ENCODE measurements at places on chromosomes 4 and X.
A peak's percentile ranks its signal among the peaks of the same experiment; 100 is the strongest.

DNA sequence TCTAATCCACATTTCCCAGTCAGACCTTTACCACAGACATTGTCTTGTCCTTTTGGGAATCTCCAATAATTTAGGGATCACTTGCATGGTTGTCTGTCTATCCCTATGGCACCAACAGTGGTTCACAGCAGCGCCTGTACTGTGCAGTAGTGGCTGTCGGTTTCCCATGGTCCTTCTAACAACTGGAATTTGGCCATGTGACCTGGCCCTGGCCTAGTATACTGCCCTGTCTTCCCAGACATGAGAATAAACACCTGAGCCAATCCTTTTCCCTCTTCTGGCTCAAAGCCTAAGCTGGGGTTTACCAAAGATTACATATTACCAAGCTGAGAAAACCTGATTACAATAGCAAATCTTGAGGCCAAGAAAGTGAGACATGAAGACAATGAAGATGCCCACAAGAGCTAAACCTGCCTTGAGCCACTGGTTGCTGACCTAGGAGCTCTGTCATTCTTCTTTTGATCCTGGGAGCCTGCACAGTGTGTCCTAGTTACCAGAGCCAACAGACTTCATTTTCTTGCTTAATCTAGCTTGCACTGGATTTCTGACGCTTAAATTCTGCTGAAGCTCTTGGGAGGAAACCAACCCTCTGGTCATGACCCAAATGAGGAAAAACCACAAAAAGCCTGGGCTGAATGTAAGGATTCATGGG is 92.1 kb downstream of the SCD5 start:
- DNase-seq = no peak

- DNase-seq = no peak
Measured at GRCh38 chrX:84475101-84475500, 27.2 kb downstream of the HDX start.

DNA sequence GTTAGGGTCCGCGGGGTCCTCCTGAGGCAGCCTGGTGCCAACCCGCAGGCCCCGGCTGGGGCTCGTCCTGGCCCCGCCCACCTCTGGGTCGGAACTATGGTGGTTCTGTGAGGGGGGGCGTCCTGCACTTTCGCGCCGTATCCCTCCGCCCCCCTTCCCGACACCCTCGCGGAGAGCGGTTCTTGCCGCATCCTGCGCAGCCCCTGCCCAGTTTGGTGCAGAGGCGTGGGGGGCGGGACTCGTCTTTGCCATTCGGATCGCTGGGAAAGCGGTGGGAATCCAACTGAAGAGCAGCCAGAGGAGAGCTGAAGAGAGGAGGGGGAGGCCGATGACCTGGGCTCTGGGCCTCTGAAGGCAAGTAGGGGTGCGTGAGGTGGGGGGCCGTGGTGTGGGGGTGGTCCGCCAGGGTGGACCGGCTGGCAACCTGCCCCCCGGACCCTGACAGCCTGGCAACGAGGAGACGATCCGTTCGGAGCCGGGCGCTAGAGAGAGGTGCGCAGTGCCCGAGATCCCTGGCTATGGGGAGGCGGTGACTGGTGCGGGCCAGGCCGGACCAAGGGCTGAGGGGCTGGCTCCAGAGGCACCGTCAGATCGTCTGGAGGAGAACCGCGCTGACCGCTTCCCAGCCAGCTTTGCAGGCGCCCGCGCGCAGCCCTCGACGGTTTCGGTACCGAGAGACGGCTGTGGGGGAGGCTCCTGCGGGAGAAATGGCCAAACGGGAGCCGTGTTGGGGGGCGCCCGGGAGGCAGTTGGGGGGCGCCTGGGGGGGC is at the start of gene GPRASP1:
Gene GPRASP1 (plus strand): TSS at position 242 of the 770 bp plus-strand sequence. CDS start 2,431 bp downstream, outside the sequence.
- no peak for DNase-seq

- DNase-seq = no peak
Measured at GRCh38 chr4:128477540-128477939, 189.9 kb upstream of the PGRMC2 start.

- no peak for DNase-seq
Measured at GRCh38 chrX:133985164-133985966, at the start of gene GPC3. Gene GPC3 (minus strand): TSS chrX:133985594.

- peak; percentile 26 for DNase-seq
Measured at GRCh38 chrX:108439426-108439942, at the start of gene COL4A5. Gene COL4A5 (plus strand): TSS chrX:108439838. CDS start chrX:108440126, 288 bp downstream.

DNA sequence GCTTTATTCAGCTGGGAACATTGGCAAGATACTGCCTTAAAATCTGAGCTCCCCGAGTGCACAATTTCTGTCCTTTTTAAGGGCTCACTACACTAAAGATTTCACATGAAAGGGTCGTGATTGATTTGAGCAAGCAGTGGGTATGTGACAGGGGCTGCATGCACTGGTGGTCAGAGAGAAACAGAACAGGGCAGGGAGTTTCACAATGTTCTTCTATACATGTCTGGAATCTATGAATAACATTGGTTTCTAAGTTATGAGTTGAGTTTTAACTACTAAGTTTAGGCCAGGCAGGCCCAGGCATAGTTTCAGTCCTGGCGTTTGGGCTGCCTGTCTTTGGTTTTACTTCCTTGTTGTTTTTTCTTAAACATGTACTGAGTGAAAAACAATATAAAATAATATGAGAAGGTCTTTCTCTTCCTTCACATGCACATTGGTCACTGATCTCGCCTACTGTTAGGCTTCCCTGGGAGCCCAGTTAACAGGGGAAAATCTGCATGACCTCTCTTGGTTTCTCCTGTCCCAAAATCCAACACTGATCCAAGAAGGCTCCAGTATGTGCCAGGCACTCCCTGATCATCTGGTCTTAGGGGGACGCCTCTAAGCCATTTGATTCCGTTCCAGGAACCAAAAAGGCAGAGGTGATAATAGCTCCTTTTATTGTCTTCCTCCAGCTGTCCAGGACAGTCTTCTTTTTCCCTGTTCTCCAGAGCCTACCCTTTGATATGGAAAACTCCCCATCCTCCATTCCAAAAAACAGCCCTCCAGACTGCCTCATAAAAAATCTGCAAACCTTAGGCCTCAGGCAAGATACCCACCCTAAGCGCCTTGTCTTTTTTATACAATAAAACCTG is at the start of gene UGT2B17:
Gene UGT2B17 (minus strand): TSS at position 51 of the 854 bp plus-strand sequence. CDS start 7,838 bp downstream, outside the sequence.
- DNase-seq = no peak

GRCh38 chrX:110734894-110735541 is 60.6 kb downstream of the CHRDL1 start:
- no peak for DNase-seq

DNA sequence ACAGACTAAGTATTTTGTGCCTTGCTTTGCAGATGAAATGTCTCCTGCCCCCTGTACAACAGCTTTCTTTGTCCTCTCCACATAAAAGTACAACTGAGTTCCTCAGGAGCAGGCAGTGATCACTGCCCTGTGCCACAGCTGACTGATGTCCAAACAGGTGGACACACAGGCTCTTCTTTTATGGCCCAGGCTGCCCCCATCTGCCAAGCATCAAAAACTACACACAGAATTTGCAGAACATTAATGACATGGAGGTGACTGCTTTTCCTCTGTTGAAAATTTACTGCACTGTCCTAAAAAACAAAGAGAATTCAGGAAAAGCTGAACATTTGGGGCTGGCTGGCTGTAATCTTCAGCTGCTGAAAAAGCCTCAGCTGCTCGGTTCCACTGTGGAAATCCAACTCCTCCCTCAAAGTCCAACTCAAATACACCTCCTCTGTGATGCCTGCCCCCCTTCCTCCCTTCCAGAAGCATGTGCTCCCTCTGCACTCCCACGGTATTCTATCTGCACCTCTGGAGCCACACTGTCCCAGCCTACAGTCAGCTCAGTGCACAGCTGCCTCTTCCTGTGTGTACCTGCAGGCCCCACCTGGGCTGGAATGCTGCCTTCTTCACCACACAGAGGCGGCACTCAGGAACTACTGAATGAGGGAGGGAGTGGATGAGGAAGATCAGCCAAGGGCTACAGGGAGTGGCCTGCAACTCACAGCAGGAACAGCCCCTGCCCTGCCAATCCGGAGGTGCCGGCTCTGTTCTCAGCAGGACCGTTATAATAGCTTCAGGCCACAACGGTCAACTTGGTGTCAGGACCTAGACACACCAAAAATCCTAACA is 10.3 kb downstream of the AFAP1 start:
- DNase-seq = no peak

DNA sequence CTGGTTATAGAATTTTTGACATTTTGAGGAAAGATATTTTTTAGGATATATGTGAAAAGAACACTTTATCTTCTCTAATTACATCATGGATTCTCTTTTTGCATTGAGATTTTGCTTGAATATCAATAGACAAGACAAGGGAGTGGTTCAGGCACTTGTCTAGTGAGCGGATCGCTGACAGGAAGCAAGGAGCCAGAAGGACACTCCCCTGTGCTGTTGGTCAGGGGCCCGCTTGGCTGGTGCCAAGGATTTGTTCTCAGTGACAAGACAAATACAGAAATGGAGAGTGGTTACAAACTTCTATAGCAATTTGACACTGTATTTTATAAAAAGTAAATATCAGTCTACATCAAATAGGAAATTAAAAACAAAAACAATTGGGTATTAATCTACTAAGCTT is 60.0 kb downstream of the SLC9B1 start:
- DNase-seq = no peak

GRCh38 chrX:14670819-14671218 is 141.5 kb downstream of the GLRA2 start:
- no peak for DNase-seq

- DNase-seq = no peak
Measured at GRCh38 chr4:6229671-6230501, 29.5 kb upstream of the JAKMIP1 start.

DNA sequence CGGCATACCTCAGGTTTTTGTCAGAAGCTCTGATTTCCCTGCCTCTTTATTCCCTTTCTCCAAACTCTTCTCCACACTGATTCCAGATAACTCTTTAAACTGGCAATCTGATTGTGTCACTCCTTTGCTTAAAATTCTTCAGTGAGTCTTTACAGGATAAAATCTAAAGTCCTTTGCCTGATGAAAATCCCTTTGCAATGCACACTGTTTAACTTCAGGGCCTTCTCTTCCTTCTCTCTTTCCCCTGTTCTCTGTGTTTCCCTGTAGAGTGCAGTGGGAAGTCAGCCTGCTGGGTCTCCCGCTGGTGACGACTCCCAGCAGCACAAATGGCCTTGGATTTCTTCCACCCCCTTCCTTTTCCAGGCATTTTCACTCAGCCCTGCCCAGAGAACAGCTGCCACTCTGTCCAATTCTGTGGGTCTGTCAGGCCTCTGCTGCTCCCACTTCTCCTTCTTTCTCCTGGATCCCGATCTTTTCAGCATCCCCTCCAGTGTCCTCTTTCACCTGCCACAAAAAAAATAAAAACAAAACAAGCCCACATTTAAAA is 189.9 kb upstream of the NWD2 start:
- no peak for DNase-seq

DNA sequence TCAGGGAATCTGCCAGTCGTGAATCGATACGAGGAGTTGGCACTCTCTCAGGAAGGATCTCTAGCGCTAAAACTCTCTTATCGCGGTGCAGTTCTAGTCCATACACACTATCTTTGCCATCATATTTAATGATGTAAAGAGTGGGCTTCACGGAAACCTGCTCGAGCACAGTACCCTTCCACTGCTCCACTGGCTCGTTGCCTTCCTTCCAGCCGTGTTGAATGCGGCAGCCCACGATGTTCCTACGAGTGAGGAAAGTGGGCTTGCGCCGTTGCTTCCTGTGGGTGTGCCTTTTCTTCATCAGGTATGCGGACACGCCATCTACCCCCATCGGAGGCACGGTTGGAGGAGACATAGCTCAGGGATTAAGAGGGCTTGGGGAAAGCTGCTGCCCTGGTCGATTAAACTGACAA is 661 bp downstream of the SPIN4 start:
- DNase-seq = peak; percentile 1

GRCh38 chr4:182238355-182238931 is 4.8 kb upstream of the TENM3 start:
- DNase-seq = peak; percentile 32

GRCh38 chrX:118506805-118507480 is 11.3 kb downstream of the DOCK11 start:
- DNase-seq = no peak

DNA sequence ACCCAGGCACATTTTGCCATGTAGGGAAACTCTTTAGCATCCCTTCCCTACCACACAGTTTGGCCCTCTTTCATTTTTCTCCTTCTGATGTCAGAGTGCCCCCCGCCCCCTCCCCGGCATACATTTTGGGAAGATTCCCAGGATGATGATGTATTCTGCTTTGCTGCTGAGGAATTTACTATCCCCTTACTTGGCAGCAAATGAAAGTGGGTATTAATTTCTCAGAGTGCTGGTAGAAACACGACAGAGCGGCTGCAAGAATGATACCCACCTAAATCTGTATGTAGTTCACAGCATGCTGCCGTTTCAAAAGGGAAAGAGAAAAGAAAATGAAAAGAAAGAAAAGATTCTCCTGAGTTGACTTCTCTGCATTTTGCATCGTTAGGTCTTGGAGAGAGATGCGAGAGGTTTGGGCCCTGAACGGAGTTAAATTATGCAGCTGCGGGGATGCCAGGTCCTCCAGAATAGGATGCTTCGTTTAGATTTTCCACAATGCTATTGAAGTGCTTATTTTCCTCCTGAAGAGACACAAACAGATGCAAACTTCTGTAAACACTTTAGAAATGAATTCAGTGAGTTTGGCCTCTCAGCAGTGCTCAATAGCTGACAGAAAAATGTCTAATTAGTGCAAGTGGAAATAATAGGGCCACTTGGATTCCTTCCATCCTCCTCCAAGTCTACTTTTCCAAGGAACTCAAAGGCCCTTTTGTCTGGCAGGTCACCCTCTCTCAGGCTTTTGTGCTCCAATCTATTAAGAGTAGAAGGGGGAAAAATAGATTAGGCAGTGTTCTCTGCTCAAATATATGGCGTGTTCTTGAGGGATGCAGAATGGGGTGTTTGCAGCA is 106.2 kb downstream of the ALPK1 start:
- DNase-seq = no peak

GRCh38 chr4:47120783-47121182 is 89.4 kb downstream of the GABRB1 start:
- no peak for DNase-seq

DNA sequence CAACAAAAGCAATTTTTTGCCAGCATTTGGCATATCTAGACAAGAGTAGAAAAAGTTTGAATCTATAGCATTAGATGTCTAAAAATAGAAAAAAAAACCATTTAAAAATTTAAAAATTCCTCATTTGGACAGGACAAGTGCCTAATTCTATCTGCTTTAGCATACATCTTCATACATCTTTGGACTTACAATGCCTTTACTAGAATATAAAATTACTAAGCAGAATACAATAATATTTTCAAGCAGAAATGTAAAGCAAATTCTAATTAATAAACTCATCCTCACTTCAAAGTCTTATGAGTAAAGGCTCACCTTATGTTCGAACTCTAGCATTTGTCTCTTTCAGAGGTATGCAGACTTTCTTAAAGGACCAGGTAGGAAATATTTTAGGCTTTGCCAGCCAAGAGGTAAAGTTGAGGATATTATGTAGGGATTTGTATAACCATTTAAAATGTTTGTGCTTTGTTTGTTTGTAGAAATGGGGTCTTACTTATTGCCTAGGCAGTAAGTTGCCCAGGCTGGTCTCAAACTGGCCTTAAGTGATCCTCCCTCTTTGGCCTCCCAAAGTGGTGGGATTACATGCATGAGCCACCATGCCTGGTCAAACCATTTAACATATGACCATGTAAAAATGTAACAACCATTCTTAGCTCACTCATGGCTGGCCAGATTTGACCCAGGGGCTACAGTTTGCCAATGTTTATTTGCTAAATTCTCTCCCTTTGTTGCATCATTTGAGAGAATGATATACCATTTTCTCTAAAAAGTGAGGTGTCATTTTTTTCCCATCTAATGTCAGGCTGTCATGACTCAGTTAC is 29.1 kb downstream of the UGDH start:
- DNase-seq = no peak

GRCh38 chr4:25592736-25593135 is 62.9 kb upstream of the SLC34A2 start:
- DNase-seq = no peak

- DNase-seq = no peak
Measured at GRCh38 chr4:78293348-78293747, 236.2 kb downstream of the FRAS1 start.

All from HTR-8/SVneo (cell line).